Activated naive CD4-positive, alpha-beta T cell treated with anti-CD3 and anti-CD28 coated beads, Interleukin-2, amount 50 U/mL, for 16 hours (primary cell): ENCODE measurements at places on chromosomes 3 and 15.

GRCh38 chr3:155420881-155421486 lies 127.5 kb upstream of the STRIT1 start:
- DNase-seq: no peak

DNA sequence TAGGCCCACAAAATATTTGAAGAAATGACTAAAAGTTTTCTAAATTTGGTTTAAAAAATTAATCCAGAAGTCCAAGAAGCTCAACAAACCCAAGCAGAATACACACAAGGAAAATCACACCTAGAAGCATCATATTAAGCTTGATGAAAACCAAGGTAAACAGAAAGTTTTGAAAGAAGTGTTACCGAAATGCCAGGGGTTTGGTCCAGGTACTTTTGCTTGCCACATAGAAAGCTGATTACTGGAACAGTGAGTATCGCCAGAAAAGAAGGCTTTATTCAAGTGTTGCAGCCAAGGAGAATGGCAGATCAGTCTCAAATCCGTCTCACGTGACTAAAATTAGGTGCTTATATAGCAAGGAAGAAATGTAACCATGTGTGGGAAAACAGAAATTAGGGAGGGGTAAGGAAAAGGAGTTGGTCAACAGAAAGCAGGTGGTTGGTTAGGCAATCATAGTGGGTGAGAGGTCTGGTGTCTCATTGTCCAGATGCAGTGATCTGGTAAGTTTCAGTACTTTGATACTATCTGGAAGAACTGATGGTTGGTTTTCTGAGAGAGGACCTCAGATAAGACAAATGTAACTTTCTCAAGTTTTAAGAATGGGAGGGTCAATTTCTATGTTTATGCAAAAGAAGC lies 96.9 kb upstream of the MYRIP start:
- DNase-seq: no peak

- DNase-seq: no peak
Measured at GRCh38 chr15:95470997-95471689, 859.4 kb upstream of the NR2F2 start.

GRCh38 chr3:194168994-194169393 lies 33.0 kb downstream of the HES1 start:
- DNase-seq: no peak

- no peak for DNase-seq
Measured at GRCh38 chr3:142088522-142088921, 60.8 kb downstream of the TFDP2 start.

GRCh38 chr3:52469001-52469400 lies 13.6 kb downstream of the NISCH start:
- no peak for DNase-seq

DNA sequence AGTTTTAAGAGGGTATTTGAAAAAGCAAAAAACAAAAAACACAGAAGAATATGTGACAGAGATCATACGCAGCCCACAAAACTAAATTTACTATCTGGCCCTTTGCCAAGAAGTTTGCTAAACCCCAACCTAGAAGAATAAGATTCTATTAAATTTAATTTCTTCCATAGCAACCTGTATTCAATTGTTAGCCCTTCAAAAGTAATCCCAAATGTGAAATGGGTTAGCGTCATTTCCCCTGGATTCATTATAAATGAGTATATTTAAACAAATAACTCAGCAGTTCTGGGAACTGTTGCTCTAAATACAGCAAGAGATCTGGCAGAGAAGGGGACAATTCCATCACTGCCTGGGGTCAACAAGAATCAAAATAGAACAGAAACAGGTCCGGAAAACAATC lies 56.8 kb downstream of the CERS3 start:
- no peak for DNase-seq

DNA sequence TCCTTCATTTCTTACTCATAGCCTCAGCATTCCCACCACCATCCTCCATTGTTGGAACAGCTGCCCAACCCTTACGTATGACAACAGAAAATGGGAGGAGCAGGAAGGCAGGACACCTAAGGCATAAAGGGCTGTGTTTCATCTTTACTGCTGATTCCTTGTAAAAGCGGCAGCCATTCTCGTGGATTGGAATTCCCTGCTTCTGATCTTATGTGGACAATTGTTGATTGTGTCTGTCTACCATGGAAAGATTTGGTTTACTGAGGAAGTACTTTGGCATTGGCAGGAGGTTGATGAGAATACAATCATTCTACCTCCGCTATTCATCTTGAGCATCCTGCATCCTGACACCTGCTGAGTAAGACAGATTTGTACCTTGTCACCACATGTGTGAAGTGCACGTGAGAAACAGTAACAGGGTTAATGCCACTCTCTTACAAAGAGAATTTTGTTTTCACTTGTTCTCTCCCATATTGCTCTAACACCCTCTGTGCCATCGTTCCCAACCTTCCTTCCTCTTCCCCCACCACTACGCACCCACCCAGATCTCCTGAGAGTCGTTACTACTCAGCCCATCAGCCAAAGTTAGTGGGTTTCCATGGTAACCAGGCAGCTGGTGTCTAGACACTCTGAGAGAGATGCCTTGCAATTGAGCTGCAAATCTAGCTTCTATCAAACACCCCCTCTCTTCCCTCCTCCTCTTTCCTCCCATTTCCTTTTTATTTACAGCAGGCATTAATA lies 75.7 kb downstream of the GAP43 start:
- DNase-seq: no peak

DNA sequence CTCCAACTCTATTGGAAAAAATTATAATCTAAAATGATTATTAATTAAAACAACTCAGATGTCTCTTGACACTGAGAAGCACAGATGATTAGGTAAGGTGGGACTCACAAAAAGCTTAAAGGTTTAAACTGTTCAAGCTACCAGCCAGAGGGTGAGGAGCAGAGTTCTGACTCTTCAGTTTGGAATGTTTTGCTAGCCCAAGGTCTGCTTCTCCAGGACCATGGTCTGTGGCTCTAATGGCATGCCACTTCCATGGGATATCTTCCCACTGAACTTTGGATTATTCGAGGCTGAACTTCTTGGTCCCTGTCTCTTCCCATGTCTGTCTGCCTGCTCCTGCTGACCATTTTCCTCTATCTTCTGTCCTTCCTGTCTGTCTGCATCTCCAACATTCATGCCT lies 49.2 kb downstream of the CACNA2D3 start:
- no peak for DNase-seq

- no peak for DNase-seq
Measured at GRCh38 chr3:139120086-139121056, 75.7 kb upstream of the PRR23C start.

DNA sequence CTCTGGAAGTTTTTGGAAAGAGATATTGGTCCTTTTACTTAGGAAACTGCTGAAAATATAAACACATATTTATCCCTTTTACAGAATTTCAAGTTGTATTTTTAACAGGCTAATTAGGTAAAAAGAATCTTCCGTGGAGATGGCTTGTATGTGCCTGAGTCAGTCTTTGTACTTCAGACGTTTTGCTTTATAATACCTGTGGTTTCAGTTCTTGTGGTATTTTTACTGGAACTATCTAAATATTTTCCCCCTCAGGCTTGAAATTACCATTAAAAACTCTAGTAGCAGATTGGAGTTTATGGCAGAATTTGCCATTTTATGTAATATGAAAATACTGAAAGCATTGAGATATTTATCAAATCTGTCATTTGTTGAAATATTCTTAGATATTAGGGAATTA lies 151.6 kb upstream of the CGNL1 start:
- no peak for DNase-seq

DNA sequence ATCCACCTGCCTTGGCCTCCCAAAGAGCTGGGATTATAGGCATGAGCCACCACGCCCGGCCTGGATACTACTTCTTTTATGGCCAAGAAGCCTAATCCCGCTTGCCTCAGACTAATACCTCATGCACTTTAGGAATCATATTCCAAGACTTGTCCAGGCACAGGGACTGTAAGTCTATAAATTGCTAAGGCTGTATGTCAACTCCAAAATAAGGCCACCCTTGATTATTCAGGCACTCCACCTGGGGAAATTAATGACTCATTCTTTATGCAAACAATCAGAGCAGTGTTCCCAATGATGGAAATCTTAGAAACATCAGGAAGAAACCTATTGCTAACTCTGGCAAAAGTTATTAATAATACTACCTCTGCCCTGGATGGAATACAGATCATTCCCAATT lies 98.4 kb downstream of the ERC2 start:
- no peak for DNase-seq

- no peak for DNase-seq
Measured at GRCh38 chr3:32226875-32227500, 11.5 kb upstream of the CMTM8 start.

DNA sequence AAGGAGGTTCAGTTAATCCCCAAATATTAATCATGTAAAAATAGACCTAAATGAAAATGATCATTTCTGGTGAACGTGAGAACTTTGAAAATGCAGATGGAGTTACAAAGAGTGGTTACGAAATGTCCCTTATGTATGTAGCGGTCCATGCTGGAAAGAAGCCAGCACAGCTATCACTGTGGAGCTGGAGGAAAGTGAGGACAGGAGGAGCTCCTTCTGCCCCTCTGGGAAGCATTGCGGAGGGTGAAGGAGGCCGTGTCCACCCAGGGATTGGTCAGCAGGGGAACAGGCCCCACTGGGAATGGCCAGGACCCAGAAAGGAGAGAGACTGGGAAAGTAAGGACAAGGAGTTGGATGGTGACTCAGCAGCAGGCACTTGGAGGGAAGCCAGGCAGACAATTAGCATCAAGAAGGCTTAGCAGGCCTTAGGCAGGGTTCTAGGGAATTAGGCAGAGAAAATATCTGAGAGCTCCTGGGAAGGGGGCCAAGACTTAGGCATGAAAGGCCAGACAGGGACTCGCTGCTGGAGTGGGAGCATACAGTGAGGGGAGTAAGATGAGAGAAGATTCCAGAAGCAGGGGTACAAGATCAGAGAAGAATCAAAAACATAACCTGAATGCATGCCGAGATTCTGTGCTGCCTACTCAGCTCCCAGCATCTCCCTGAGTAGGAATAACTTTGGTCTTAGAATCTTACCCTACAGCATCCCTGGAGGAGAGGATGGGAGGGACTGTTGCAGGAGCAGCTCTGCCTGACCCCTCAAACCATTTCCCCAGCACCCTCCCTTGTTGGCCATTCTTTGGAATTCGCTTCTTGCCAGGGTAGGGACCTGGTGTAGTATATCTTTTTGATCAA lies 171.0 kb upstream of the UMPS start:
- no peak for DNase-seq

DNA sequence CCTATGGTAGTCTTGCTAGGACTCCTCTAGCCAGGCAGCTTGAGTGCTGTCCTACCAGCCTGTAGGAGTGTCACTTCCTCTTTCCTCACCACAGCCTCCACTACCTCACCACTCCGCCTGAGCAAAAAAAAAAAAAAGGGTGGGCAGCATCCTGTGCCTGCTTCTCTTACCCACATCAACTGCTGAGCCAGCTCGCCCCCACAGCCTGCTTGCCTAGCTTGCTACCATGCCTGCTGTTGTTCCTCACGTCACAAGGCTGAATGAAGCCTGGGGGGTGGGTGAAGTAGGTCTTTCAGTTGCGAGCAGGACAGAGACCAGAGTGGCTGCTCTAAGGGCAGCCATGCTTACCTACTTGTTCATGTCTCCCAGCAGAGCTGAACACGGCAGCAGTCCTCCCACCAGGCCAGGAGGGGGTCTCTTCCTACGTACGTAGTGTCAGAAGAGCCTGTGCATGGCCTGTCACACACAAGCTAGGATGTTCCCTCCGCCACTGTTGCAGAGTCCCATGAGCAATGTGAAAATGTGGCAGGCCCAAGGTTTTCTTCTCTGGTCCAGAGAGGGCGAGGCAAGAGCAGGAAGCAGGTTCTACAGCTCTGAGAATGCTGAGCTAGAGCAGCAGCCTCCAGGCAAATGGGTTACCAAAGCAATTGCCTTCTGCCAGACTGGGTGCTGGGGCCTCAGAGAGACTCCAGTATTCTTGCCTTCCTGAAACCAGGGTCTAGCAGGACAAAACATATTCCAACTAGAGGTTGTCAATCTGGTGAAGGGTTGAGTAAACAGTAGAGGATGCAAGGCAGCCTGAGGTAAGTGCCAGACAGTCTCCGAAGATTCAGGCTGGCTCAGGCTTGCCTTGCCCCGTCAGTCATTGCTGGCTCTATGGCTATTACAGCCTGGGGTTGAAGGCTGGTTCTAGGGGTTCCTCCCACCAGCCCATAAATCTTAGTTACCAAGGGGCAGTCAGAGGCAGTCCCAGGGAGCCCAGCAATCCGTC lies 8.1 kb downstream of the PPM1M start:
- peak; percentile 84 for DNase-seq

DNA sequence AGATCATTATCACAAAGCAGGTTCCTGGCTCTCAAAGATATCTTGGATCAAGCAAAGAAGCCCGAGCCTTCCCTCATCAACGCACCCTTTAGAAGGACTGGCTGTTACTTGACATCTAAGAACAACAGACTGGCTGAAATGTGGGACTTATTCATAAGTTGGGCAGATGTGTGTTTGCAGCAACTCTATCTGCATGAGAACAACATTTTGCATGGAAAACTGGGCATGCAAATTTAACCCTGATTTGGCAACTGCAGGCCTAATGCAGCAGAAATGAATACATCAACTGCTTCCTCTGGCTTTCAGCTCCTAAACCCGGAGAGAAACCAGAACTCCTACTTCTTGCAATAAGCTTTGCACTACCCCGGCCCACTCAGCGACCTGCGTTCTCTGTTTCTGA lies 35.0 kb upstream of the FOXP1 start:
- no peak for DNase-seq

- DNase-seq: no peak
Measured at GRCh38 chr3:2697589-2697988, 412.6 kb downstream of the IL5RA start.

DNA sequence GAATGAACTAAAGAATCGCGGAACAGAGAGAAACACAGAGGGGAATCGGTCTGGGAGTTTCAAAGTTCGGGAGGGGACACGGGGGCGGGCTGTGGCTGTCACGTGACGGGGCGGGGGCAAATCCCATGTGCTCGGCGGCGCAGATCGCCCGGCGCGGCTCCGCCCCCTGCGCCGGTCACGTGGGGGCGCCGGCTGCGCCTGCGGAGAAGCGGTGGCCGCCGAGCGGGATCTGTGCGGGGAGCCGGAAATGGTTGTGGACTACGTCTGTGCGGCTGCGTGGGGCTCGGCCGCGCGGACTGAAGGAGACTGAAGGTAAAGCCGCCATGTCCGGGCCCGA lies at the start of gene EIF4G1:
TSS of gene EIF4G1 (plus strand) at position 244 of the 337 bp plus-strand sequence. CDS start 1,191 bp downstream, outside the sequence.
- DNase-seq: peak; percentile 93

- no peak for DNase-seq
Measured at GRCh38 chr3:15220056-15220455, 14.0 kb downstream of the CAPN7 start.
